ENCODE measurements at places on chromosomes 4 and X. TPM values are rescaled to one million over a fixed set of nuclear protein-coding genes. Genes with fewer than 3 reads are reported as not detected.

DNA sequence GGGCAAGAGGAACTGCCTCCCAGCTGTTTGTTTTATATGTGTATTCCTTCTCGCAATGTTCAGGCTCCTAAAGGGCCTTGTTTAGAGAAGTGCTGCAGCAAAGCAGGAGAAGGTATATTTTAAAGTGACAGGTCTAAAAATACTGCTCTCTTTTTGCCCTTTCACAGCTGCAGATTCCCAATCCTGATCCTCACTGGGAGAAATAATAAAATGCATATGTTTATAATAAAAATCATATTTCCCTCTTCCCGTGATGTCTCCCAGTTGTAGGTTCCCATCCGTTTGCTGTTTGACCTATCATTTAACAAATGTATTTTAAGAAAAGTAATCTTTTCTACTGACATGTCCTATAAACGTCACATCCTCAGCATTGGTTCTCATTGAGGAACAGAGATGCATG is 62.7 kb upstream of the GPC4 start:
- no peak for DNase-seq

IL21 gene
- not detected for total RNA-seq

CISD2 gene
- total RNA-seq: 19.3 TPM

DNA sequence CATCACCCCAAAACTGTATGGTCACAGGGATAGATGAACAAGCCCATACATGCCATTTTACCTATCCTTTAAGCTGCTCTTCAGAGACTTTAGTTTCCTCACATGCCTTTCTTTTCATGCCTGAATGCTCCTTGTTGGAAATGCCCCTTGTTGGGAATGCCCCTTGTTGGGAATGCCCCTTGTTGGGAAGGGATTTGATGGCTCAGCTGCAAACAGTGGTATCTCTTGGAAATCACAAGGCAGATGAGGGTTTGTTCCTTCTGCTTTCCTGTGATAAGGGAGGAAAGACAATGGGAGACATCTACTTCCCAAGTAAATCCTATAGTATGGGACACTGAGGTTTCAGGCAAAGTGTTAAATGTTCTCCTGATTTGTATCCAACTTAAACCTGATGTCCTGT is 11.5 kb downstream of the CXCL2 start:
- DNase-seq: no peak

All from spleen (tissue), 13 donors.